ENCODE measurements at places on chromosomes 7 and 10.

DNA sequence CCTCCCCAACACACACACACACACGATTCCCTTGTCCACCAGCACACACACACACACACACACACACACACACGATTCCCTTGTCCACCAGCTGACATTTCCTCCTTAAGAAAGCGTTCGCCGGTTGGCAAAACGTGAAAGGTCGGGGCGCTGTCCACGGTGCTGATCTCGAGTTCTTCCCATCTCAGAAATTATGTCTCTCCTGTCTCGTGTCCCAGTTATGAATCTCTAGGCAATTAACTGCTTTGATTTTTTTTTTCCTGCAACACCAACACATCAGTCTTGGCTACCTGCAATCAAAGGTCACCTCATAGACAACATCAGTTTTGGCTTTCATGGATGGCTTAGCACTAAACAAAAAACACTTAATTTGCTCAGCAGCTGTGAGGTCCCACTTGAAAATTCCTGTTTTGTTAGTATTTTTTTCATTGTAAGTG, 1.9 kb downstream of the INA start:
- DNase-seq = no peak

- no peak for DNase-seq
Measured at GRCh38 chr10:131211146-131211545, 100.4 kb downstream of the TCERG1L start.

GRCh38 chr10:63866747-63867140, 345.5 kb downstream of the REEP3 start:
- no peak for DNase-seq

- no peak for DNase-seq
Measured at GRCh38 chr7:155842496-155843265, 30.4 kb upstream of the SHH start.

GRCh38 chr10:5285186-5285585, 79.6 kb upstream of the UCN3 start:
- DNase-seq = no peak

GRCh38 chr10:125707541-125708468, 11.7 kb upstream of the EDRF1 start:
- DNase-seq = no peak

DNA sequence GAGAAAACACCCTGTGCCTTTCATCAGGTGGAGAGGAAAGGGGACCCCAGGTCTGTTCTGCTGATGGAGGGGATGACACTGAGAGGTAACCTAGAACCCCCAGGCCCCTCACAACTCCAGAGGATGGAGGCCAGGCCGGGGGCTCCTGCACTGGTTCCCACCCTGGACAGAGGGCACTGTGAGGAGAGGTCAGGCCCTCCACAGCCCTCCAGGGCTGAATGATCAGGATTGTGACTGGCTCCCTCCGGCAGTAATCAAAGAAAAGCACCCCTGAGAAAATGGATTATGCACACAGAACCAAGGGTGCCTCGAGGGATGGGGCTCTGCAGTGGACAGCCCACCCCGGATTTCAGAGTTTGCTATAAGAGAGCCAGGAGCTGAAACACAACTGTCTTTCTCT, 502.8 kb downstream of the TCERG1L start:
- no peak for DNase-seq

GRCh38 chr7:87193912-87194311, 25.6 kb downstream of the TMEM243 start:
- DNase-seq = no peak

Data from activated T-cell treated with anti-CD3 and anti-CD28 coated beads for 24 hours (primary cell).